ENCODE measurements at places on chromosomes 6 and 20.

GRCh38 chr6:136553166-136553787, 3.1 kb upstream of the MAP7 start:
- DNase-seq, result no peak

DNA sequence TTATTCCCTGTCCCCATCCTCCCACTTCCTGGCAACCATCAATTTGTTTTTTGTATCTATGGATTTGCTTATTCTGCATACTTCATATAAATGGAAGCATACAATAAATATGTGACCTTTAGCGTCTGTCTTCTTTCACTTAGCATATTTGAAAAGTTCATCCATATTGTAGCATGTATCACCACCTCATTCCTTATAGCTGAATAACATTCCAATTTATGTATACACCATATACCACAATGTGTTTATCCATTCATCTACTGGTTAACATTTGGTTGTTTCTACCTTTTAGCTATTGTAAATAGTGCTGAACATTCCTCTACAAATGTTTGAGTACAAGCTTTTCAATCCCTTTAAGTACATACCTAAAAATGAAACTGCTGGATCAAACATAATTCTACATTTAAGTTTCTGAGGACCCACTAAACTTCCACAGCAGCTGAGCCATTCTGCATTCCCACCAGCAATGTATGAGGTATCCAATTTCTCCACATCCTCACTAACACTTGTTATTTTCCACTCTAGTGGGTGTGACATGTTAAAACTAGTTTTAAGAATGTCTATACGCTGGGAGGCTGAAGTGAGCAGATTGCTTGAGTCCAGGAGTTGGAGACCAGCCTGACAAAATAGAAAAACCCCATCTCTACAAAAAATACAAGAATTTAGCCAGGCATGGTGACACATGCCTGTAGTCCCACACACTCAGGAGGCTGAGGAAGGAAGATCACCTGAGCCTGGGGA, 32.9 kb downstream of the NUDT3 start:
- no peak for DNase-seq

DNA sequence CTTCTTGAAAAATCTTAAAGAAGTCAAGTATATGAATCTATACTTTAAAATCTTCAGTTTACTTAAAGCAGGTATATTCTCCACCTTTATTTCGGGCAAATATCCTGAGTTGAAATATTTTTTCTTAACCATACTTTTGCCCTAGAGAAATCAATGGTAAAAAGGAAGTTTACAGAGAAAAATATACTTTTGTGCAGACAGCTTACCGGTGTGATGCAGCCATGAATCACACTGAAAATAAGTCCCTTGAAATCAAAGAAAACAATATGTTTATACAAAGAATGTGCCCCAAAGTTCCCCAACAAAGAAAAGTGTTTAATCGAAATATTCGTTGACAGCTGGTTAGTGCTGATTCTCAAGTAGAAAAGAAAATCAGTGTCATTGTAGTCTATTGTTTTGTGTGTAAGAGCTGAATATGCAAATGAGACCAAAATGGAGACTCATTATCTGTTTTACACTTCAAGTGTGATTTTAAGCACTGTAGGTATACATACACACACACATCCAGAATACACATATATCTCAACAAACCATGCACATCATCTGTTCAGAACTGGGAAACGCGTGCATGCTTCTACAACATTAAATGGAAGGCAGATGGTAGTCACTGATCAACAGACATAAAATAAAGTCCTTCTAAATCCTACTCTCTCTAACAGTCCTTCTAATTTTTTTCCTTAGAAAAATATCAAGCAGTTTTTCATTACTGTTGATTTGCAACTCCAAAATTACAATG, 73.3 kb downstream of the BTBD9 start:
- DNase-seq, result no peak

DNA sequence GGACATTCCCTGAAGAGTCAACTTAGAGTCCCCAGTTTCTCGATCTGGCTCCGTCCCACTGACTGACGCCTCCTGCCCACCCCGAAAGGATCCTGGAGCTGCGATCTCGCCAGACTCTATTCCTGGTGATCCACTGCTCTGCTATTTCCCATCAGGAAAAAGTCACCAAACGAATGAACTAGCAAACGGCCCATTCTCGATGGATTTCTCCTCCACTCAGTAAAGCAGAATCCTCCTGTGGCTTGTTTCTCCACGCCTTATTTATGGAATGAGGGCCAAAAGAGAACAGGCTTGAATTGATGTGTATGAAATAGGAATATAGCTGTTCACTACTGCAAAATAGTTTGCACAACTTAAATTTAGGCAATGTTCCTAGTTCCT, 5.4 kb downstream of the NKX2-4 start:
- no peak for DNase-seq

- no peak for DNase-seq
These were observed 48.5 kb upstream of the PDYN start for GRCh38 chr20:2042400-2042799.

- DNase-seq, result no peak
These were observed 396.1 kb downstream of the PAX1 start for GRCh38 chr20:22101606-22102005.

DNA sequence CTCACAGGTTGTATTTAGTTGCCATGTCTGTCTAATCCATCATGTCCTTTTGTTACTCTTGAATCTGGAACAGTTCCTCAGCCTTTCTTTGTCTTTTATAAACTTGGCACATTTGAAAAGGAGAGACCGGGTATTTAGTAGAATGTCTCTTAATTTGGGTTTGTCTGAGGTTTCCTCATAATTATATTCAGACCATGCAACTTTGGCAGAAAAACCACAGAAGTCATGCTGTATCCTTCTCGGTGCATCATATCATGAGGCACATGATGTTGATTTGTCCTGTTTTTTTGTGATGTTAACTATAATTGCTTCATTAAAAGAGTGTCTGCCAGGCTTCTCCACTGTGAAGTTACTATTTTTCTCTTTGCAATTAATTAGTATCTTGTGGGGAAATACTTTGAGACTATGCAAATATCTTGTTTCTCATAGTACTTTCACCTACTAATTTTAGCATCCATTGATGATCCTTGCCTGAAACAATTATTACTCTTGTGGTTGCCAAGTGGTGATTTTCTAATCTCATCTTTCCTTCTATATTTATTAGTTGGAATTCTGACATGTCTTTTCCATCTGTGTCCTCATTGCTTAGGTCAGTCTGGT, 837.3 kb downstream of the DHX35 start:
- DNase-seq, result no peak

DNA sequence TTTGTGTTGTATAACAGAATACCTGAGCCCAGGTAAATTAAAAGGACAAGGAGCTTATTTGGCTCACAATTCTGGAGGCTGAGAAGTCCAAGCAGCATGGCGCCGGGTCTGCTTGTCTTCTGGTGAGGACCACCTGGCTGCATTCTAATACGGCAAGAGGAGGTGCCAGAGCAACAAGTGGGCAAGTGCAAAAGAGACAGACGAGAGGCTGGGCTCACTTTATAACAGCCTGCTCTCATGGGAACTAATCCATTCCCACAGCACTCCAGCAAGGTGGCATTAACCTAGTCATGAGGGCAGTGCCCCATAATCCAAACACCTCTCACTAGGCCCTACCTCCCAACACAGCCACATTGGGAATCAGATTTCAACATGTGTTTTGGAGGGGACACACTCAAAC, 12.9 kb downstream of the PACSIN1 start:
- no peak for DNase-seq

DNA sequence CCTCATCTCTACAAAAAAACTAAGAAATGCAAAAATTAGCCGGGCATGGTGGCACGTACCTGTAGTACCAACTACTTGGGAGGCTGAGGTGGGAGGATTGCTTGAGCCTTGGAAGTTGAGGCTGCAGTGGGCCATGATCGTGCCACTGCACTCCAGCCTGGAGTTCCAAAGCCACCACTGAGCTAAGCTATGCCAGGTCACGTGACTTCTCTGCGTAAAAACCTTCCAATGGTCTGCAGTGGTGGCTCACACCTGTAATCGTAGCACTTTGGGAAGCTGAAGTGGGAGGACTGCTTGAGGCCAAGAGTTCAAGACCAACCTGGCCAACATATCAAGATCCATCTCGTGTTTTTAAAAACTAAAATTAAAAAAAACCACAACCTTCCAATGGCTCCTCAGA, 1.7 kb downstream of the SF3B5 start:
- no peak for DNase-seq

DNA sequence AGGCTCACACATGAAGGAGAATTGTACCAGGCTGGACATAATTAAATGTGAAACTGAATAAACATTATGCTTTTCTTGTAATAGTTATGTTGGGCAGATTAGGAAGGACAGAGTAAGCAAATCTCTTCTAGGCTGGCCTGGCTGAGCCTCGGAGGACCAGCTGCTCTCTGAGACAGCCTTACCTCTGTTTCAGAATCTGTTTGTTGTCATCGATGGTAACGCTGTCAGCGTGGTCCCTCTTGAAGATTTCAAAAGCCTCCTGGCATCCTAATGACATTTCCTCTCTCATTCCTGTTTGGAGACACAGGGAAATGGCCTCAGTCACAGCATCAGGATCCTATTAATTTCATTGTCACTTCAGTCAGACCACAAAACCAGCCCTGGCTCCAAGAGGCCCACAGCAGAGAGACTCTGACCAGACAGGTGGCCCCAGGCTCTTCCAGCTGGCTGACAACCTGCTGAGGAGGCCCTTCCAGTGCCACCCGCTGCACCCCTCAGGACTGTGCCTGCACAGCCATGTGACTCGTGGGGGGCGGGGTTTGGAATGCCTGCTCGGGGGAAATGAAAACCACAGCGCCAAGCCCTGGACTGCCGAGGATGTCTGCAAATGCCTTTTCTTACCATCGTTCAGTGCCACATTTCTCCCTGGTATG, 108.5 kb upstream of the KCNK16 start:
- peak; percentile 51 for DNase-seq

GRCh38 chr6:148934539-148934938, 187.7 kb downstream of the UST start:
- DNase-seq, result no peak

DNA sequence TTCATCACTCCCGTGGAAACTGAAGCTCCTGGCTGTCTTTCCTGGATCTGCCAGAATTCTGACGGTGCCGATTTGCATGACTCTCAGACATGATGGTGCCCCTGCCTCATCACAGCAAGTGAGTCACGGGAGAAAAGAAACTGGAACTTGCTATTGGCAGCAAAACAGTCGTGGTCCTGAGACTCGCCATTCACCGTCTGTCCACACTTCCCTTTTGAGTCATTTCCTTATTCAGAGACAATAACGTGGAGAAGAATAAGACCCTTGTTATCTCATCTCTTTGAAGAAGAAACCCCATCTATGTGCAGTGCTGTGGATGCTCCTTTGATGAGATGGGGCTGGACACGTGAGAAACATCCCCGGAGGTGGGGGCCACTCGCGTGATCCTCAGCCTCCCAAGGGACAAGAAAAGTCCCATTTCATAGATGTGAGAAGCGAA, 4.2 kb downstream of the GPR31 start:
- DNase-seq, result peak; percentile 33

DNA sequence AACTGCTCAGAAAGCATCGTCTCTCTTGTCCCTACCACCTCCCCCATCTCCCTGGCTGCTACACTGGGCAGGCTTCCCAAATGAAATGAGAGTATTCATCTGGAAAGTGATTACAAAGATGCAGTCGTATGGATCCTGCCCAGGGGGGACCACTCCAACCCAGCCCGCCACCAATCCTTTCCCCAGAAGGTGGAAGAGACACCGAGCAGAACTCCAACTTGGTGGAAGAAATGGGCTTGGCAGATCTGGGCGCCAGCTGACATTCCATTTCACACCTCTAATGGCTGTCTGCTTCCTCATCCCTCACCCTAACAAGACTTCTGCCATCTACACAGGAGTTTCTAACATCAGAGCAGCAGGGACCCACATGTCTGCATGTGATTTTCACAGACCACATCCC, 12.7 kb downstream of the PKHD1 start:
- DNase-seq, result no peak

DNA sequence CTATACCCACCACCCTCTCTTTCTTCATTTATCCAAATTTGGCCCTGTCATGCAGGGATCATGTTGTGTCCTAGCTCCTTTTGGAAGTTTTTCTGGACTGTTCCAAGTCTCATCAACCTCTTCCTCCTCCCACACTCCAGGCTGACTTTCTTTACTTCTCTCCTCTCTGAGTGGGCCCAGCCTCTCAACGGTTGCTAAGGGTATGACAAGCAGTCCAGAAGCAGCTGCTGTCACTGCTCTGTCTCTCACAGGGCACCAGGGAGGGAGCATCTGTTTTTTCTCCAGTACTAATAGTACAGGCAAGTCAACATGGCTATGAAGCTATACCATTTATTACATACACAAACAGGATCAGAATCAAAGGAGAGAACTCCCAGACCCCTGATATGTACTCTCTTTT, 8.2 kb downstream of the NT5DC1 start:
- no peak for DNase-seq

DNA sequence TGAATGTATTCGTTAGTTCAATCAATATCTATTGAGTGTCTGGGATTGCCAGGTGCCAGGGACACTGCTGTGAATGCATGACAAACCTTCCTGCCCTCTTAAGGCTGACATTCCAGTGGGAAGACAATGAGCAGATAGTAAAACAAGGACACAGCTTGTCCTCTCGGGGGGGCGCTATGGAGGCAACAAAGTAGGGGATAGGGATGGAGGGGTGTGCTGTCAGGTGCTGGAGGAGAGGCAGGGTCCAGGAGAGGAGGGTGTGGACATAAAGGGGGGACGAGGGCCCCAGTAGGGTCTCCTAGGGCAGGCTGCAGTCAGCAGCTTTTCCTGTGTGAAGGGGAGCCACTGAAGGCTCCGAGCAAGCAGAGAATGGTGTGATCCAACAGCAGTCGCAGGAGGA, 198.2 kb upstream of the PDE10A start:
- DNase-seq, result no peak

- no peak for DNase-seq
These were observed 131.9 kb downstream of the FYN start for GRCh38 chr6:111741177-111741952.

- DNase-seq, result no peak
These were observed 6.2 kb upstream of the GCM1 start for GRCh38 chr6:53154794-53155193.

DNA sequence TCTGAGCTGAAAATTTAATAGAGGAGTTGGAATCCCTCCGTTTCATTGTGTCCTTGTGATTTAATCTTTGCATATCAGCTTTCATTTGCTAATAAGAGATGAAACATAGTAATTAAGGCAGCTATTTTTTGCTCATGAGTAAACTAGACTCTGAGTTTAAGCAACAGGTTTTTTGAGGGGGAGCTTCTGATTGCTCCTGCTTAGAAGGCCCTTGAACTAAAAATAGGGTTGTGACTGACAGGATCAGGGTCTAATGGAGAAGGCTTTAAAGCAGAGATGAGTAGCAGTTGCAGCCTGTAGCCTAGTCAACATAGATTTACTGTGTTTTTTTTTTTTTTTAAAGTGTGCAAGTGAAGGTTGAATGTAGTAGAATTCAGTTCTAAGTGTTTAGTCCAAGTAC, 17.4 kb downstream of the HSF2 start:
- no peak for DNase-seq

DNA sequence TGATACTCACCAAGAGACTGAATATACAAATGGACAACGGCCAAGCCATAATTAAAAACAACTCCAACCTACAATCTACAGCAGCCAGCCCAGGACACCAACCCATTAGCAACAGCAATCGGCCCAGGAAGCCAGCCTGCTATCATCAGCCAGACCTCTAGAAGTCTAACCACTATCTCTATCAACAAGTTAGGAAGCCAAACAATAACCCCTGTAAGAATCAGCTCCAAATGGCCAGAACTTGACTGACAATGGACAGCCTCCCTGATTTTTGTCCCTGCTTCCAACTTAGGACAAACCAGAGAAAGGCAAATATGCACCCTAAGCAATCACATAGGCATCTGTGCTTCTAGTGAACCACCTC, 511.8 kb upstream of the JARID2 start:
- DNase-seq, result no peak
